ENCODE measurements at places on chromosomes 5 and 9.

- DNase-seq, result no peak
Observed at GRCh38 chr5:179290681-179291540, 54.4 kb downstream of the ADAMTS2 start.

- DNase-seq, result no peak
Observed at GRCh38 chr5:41252036-41252435, 38.7 kb upstream of the C6 start.

DNA sequence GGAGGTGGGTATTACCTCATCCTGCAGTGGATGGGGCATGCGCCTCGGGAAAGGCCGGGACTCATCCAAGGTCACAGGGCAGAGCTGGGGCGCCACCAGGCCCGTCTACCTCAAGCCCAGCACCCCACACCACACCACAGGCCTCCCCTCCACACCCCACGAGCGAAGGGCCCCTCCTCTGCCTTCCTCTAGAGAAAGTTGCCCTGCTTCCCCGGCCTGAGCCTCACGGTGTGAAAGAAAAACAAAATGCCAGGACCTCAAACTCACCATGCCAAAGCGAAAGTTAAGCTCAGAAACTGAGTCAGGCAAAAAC lies 161.1 kb downstream of the COL23A1 start:
- DNase-seq, result no peak

DNA sequence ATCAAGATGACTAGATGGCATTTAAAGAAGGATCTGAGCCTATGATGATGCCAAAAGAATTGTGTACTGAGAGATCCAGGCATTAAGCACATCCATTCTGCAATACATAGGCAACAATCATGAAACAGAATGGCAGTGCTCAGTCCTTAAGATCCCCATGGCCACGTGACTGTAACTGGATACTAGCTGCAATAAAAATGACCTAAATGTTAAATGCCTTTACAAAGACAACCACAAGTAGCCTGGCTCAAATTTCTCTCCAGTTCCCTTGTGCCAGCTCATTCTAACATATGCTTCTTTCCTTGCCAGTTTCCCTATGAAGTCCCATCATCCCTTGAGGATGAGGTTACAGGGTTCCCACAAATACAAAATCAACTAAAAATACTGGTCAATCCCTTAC lies 148.3 kb upstream of the GHR start:
- no peak for DNase-seq

- DNase-seq, result no peak
Observed at GRCh38 chr5:38367410-38367809, 109.1 kb downstream of the EGFLAM start.
